ENCODE measurements at places on chromosomes 2 and 18. TPM values are rescaled to one million over a fixed set of nuclear protein-coding genes. Genes with fewer than 3 reads are reported as not detected.

GRCh38 chr2:118118479-118118878, 30.2 kb downstream of the INSIG2 start:
- DNase-seq = no peak

The PLGLB1 gene
- 2.9 TPM for total RNA-seq

DNA sequence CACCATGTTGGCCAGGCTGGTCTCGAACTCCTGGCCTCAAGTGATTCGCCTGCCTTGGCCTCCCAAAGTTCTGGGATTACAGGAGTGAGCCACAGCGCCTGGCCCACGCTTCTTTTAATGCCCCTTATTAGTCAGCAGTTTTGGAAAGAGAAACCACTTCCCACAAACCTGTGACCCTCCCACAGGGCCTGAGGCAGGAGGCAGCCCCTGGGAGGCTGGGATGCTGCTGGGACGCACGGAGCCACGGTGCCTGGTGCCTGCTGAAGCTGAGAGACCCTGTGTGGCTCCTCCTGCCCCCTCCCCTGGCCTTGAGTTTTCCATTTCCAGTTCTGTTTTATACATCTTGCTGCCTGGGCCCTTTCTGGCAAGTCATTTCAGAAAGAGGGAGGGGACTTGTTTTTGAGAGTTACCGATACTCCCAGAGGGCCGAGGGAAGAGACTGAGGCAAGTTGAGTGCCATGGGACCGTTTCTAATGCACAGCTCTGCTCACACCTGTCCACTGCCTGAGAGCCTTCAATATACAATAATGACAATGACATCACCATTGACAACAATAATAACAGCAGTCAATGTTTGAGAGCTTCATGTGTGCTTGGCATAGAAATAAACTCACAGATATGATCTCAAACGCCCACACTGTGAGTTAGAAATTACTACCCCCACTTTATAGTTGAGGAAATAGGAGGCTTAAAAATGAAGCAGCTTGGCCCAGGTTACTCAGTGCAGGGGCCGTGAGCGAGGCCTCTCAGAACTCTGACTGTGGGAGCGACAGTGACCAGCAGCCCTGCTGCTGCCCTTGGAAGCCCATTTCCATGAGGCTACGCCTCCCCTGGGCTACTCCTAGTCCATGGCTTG, 78.1 kb upstream of the YWHAQ start:
- no peak for DNase-seq

The CGREF1 gene
- total RNA-seq = 6.8 TPM

GRCh38 chr2:85753525-85754312, at the start of gene ATOH8:
Gene ATOH8 (plus strand): TSS chr2:85753991. CDS start chr2:85754190, 199 bp downstream.
- peak; percentile 96 for DNase-seq

- no peak for DNase-seq
Observed at GRCh38 chr18:37527395-37527794, 38.2 kb downstream of the CELF4 start.

GRCh38 chr2:19208479-19209199, 149.8 kb downstream of the OSR1 start:
- DNase-seq = no peak

The NTSR2 gene
- total RNA-seq = not detected

DNA sequence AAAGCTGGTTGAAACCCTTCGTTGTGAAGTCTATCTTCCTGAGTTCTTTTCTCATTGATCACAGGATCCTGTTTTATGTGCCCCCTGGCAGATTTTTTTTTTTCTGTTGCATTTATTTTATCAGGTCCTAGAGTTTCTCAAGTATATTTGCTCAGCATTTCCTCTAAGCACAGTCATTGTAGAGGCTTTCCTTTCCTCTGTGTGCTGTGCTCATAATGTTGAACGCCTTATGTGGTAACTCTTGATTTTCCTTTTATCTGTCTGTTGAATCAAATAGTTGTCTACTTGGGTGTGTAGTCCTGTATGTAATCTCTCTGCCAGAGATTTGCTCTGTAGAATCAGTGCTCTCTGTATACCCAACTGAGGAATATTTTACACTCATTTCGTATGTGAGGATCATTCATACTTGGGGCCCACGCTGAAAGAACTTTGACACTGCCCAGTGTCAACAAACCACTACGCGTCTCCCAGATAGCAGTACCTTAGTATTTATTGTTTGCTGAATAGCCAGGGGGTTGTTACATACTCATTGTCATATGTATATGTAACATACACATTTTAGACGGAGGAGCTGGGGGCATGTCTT, 118.2 kb downstream of the CTNNA2 start:
- DNase-seq = no peak

- DNase-seq = no peak
Observed at GRCh38 chr2:68088940-68089339, 26.1 kb upstream of the C1D start.

The CCDC88A gene
- 54.3 TPM for total RNA-seq

Data from osteoblast (primary cell).